Activated CD4-positive, CD25-positive, alpha-beta regulatory T cell (primary cell): ENCODE measurements at places on chromosomes 5 and 9.
A peak's percentile ranks its signal among the peaks of the same experiment; 100 is the strongest.

- no peak for DNase-seq
Observed at GRCh38 chr9:4864234-4864661, 71.5 kb downstream of the RCL1 start.

DNA sequence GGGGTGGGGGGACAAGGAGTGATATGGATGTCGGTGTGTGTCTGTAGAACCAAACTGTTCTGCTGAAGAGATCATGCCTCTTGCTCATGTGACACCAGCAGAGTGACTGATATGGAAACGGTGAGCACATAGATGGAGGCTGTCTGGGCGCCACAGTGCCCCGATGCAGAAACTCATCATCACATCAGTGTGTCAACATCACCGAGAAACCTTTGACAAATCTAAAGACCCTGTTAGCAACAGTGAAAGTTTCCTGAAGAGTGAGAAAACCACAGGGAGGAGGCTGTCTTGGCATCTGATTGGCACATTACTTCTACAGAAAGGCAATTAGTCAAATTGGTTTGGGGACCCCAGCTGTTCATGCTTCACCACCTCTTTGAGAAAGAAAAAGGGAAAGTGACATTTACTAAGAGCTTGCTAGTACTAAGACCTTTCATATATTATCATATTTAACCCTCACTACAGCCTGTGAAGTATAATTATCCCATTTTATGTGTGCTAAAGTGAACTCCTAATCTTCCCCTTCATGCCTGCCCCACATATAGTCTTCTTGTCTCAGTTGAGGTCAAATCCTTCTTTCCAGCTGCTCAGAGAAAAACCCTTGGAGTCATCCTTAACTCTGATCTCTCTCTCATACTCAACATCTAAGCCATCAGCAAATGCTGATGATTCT is 25.6 kb downstream of the CSF2 start:
- peak; percentile 23 for DNase-seq

- no peak for DNase-seq
Observed at GRCh38 chr5:35158622-35159369, 71.5 kb downstream of the PRLR start.

DNA sequence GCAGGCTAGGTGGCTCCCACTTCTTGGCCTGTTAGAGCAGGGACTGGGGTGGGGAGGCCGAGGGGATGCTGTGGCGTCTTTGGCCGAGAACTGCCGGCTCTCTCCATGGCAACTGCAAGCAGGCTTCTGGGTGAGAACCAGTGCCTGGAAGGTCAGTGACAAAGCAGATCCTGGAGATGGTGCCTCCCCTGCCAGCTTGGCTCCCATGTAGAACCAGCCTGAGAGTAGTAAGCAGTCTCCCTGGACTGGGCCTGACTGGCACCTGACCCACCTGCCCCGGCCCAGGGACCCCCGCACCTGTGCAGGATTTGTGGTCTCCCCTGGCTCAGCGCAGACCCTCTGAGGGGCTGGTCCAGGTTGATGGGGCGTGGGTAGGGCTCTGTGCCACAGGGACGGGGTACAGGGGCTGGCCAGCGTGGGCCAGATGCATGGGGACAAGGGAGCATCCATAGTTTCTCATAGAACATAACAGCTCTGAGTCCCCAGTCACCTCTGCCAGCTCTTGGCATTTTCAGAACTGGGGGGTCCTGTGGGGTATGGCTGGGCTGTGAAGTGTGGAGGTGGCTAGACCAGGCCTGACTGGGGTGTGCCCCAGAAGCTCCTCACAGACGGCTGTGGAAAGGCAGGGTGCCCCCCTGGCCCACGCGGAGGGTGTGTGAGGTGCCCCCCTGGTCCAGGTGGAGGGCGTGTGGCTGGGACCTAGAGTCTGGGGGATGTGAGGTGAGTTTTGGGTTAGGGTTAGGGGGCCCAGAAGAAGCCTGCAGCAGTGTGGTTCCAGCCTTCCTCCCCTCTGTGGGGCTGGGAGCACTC is 22.2 kb downstream of the CACNA1B start:
- no peak for DNase-seq

DNA sequence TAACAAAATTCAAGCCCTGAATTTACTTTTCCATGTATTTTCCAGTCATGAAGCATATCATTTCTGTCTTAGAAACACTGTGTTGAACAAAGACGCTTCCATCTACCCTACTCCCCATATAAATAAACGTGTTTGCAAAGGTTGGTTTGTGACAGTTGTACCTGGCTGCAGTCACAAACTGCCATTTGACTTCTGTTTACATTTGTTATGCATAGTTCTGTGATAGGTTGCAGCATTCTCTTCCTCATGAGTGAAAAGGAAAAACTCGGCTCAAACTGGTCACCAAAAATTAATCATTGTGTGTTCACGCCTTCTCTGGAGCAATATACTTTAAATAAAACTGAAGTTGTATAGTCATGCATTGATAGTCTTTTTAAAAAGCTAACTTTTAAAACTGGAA is 69.3 kb upstream of the MOCS2 start:
- no peak for DNase-seq

GRCh38 chr5:160339406-160340130 is 27.2 kb upstream of the CCNJL start:
- DNase-seq: no peak

- no peak for DNase-seq
Observed at GRCh38 chr9:88661759-88662158, 126.8 kb downstream of the NXNL2 start.

- DNase-seq: no peak
Observed at GRCh38 chr5:168587987-168588386, 8.8 kb upstream of the PANK3 start.

- DNase-seq: no peak
Observed at GRCh38 chr5:91240175-91240574, 142.9 kb downstream of the ARRDC3 start.

DNA sequence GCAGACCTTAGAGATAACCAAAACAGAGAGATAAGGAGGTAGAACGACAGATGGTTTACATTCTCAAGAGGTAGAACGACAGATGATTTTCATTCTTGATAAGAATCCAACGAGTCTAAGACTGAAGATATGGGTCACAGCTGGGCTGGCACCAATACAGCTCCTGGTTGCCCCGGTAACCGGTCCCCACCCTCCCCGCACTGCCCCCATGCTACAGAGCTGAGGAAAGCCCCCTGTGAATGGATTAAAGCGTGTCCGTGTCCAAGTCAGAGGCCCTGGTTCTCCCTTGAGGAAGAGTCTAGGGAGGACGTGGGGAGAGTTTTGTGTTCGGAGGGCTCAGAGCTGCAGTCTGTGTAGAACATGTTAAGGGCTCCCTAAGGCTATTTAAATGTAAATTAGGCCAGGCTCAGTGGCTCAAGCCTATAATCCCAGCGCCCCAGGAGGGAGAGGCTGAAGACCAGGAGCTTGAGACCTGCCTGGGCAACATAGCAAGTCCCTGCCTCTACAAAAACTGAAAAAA is 8.1 kb downstream of the IDNK start:
- DNase-seq: no peak

- no peak for DNase-seq
Observed at GRCh38 chr5:135569755-135570452, 8.9 kb downstream of the CXCL14 start.

DNA sequence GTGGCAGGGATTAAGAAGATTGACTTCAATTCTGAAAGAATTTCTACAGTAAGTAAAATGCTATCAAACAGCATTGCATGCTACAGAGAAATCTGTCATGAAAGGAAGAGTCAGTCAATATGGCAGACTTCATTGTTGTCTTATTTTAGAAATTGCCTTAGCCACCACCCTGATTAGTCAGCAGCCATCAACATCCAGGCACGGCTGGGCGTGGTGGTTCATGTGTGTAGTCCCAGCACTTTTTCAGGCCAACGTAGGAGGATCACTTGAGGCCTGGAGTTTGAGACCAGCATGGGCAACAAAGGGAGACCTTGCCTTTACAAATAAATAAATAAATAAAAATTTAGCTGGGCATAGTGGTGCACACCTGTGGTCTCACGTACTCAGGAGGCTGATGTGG is 46.6 kb downstream of the RMI1 start:
- no peak for DNase-seq
